Activated CD4-positive, alpha-beta T cell treated with anti-CD3 and anti-CD28 coated beads, Interleukin-2, amount 50 U/mL, for 48 hours (primary cell): ENCODE measurements at places on chromosomes 1 and 21.

DNA sequence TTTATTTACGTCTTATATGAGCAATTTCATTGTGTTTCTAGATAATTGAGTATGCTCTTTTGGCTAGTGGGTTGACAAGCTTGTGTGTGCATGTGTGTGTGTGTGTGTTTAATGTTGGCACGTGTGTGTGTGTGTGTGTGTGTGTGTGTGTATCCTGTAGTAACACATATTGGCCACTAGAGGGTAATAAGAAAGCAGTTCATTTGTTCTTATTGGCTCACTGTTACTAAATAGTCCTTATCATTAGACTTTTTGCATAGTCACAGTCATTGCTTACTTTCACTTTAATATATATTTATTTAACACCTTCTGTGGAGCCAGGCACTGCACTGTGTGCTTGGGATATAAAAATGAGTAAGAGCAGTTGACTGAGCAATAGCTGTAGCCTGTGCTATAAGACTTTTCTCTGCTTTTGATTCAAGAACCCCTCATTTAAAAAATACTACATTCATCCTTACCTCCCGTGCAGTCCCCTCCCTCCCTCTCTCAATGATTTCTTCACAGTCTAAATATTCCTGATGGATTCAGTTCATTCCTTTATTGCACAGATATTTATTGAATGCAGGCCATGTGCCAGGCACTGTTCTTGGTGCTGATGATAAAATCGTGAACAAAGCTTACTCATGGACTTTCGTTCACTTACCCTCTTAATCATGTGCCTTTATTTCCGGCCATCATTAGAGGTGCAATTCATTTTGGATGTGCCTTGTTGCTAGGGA is 96.7 kb downstream of the DYRK1A start:
- no peak for DNase-seq

- no peak for DNase-seq
These were observed 47.9 kb upstream of the SLC44A3 start for GRCh38 chr1:94772230-94772641.

DNA sequence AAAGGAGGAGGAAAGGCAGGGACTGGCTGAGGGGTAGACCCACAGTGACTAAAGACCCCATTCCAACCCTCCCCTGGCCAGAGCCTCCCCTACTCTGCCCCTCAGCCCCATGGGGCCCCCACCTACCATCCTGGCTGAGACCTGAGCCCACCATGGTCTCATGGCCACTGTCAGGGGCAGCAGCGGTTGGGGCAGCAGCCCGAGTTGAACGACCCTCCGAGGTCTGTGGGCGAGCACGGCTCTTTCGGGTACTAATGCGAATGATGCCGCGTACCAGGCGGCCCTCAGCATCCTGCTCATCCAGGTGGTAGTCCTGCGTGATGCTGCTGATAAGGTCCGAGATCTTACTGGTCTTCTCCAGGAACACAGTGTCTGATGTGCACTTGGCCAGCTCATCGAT is 9.1 kb downstream of the KDF1 start:
- no peak for DNase-seq

DNA sequence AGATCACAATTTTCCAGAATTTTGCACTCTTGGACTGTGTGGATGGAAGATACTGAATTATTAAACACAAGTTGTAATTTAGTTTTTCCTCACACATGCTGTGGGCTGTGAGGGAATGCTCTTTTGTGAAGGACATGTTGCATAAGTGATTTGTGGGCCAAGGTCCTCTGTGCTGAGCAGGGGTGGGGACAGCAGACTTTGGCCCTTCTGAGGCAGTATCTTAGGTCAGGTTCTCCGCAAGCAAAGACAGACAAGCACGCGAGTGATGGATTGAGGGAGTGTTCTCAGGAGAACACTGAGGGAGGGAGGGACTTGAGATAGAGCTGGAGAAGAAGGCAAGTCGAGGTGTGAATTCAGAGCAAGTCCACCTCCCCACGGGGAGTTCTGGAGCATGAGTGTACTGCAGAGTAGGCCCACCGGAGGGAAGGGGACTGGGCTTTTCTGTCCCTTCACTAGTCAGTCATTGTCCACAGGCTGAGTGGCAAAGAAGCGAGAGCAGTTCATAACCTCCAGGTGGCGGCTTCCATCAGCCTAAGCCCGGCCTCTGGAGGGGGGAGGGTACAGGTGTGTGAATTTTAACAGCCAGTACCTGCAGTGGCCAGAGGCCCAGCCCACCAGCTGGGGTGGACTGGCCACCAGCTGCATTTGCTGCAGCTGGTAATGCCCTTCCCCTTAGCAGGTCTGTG is 19.1 kb upstream of the CD101 start:
- no peak for DNase-seq

DNA sequence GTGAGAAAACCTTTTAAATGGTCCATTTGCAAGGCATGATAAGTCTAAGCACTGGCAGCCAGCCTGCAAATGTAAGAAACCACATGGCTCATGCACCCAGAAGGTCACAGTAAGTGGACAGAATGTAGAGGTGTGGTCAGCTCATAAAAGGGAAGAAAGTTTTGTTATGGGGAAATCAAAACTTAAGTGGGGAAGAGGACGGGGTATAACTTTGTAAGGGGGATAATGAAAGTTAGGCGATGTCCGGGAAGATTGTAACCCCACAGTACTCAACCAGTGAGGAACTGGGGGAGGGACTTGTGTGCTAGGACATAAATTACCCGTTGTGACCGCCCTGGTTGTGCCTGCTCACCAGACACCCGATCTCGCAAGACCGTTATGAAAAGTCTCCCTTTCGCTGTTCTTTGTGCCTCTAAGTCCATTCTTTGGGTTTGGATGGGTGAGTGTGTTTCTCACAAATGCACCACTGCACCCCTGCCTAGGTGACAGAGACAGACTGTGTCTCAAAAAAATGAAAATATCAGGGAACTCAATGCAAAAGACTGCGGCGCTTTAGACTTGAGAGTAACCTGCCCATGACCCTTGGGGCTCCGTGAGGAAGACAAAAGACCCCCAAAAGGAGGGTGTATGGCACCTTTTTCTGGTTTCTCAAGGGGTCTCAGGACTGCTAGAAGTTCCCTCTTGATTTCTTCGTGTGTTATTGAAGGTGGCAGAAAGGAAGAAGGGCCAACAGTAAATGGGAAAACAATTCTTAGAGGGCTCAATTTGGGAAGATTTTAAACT is 28.6 kb upstream of the ZNF496 start:
- DNase-seq: no peak

- DNase-seq: peak; percentile 30
These were observed 10.5 kb upstream of the LAX1 start for GRCh38 chr1:203754455-203754864.

DNA sequence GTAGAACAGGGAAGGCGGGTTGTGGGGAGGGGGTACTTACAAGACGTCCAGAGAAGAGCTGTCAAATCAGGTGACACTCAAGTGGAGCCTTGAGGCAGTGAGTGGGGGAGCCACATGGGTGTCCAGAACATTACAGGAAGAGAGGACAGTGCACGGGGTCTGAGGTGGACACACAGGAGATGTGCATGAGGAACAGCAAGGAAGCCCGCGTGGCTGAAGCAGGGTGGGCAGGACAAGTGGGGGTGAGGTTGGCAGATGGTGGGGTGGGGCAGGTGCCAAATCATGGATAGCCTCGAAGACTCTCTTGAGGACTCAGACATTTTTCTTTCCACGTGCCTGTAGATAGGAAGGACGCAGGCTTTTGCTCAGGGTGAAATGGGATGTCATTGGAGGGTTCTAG is 921 bp downstream of the SMPDL3B start:
- DNase-seq: no peak

DNA sequence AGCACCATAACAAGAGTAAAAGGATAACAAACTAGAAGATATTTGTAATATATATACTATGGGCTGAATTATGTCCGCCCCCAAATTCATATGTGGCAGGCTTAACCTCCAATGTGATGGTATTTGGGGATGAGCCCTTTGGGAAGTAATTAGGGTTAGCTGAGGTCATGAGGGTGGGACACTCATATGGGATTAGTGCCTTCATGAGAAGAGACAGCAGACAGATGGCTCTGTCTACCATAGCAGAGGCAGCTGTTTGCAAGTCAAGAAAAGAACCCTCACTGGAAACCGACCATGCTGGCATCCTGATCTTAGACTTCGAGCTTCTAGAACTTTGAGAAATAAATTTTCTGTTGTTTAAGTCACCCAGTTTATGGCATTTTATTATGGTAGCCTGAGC is 303.6 kb downstream of the LMO4 start:
- DNase-seq: no peak

DNA sequence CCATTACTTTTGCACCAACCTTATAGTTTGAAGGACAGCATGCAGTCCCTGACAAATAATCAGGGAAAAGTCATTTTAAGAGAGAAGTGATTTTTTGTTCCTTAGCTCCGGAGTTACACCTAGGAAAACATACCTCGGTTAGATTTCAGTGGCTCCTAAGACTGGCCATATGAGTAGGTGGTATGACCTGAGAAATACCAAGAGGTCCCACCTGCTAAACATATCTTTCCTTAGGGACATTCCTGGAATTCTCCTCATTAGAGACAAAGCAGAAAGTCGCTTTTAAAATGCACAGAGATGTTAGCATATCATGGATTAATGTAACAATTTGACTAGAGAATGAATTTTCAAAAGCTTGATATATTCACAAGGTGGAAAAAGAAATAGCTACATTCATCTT is 84.2 kb upstream of the RNPC3 start:
- DNase-seq: no peak

DNA sequence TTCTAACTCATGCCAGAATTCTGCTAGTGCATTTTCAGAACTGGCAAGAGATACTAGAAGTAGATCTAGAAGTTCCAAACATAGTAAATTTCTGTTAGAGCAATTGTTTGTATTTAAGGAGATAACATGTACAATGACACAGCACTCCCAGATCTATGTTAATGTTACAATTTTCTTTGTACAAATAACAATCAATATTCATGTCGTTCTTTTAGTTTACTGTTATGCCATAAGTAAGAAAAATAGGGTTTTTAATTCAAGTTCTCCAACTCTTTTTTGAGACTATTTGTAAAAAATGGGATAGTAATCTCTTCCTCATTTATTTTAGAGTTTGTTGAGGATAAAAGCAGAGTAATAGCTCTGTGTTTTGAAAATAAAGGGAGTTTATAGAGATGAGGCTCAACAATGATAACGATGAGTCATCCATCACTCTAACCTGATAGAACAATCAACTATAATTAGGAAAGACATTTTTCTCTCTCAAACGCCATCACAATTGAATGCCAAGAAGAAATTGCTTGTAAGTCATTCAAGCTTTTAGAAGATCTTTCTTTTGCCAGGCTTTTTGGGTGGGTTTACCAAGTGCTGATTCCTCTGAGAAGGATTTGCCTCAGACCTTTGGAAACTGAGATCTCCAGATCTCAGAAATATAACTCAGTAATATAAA is 638 bp downstream of the CD84 start:
- DNase-seq: no peak

GRCh38 chr1:201145132-201145531 is 9.1 kb downstream of the TMEM9 start:
- DNase-seq: no peak

GRCh38 chr1:45329445-45329844 is 2.8 kb downstream of the HPDL start:
- no peak for DNase-seq

DNA sequence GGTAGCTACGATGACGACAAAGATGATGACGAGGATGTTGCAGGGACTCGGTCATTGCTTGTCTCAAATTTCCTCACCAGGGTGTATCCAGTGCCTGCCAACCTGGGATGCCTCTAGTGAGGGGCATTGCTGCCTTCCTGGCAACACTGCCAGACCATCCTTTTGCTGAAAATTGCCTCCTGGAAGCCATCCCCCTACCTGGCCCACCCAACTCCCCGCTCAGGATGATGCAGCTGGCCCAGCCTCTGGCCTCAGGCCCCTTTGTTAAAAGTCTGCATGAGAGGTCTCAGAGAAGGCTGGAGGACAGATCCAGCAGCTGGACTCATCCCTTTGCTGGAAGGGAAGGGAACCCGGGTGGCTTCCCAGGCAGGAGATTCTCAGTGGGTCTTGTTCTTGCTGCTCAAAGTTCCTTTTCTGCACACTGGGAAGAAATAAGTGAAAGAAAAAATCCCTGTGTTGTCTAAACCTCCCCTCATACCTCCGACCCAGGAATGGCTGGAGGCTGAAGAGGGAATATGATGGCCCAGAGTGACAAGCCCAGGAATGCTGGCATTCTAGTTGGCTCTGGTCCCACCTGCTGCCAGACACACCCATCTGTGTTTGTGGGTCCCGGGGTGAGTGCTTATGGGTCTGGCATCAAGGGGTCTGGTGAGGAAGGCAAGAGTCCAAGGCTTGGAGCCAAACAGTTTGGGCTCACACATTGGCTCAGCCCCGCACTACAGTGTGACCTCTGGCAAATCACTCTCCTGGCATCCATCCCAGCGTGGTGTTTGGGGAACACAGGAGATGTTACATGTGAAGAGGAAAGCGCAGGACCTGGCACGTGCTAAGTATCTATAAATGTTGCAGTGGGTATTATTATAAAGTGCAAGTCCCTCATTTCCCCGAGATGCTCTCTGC is 6.7 kb upstream of the FNDC5 start:
- DNase-seq: no peak

DNA sequence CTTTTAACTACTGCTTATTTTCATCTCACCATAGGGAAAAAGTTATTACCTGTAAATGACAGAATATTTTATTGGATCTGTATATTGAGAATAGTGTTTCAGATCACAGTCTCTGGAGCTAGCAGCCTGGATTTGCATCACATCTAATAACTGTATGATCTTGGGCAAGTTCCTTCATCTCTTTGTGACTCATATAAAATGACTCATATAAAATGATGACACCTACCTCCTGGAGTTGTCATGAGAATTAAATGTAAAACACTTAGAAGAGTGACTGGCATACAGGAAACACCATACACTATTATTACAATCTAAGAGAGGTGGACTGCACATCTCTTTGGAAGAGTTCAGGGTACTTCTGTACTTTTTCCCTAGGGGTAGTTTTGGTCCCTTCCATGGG is 421.3 kb downstream of the NEGR1 start:
- no peak for DNase-seq

- DNase-seq: no peak
These were observed 2.9 kb downstream of the EGLN1 start for GRCh38 chr1:231419147-231419546.

- no peak for DNase-seq
These were observed 87.7 kb downstream of the LTN1 start for GRCh38 chr21:28904961-28905435.

- no peak for DNase-seq
These were observed 1.6 kb downstream of the ADGRL4 start for GRCh38 chr1:79004916-79005315.

DNA sequence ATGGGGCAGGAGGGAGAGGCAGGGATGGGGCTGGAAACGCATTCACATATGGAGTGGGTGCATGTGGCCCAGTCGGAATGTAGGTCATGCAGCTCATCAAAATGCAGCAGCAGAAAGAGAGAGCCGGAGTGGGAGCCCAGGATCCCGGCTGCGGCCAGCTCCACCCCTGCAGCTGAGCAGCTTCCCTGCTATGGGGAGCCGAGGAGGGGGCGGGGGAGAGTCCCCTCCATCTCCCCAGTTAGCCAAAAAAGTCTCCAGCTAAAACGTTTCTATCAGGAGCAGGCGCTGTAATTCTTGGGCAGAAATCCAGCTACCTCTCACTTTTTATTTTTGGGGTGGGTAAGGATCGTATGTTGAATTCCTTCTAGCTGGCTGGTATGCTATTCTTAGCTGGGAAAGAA is 39.7 kb downstream of the MRPL37 start:
- no peak for DNase-seq
